ENCODE measurements at places on chromosomes 3 and 15.

GRCh38 chr3:138220242-138220641, 33.1 kb downstream of the ARMC8 start:
- peak; percentile 21 for DNase-seq

DNA sequence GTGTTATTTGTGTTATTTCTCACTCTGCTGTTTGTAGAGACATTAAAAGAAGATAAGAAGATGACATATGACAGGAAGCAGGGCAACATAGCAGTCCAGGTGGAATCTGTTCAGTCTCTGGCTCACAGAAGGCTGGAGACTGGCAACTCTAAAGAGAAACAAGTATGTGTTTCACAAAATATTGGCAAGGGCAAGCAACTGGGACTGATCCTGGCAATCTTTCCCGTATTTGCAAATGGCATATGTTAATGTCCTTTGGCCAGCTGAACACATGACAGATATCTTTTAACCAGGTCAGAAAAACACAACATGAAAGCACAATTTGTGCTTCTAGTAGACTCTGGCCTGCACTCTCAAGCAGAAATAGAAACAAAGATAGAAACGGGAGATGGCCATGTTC, 1354.1 kb upstream of the EPHA6 start:
- DNase-seq = no peak

- DNase-seq = no peak
Measured at GRCh38 chr3:71415681-71416122, 167.8 kb downstream of the FOXP1 start.

DNA sequence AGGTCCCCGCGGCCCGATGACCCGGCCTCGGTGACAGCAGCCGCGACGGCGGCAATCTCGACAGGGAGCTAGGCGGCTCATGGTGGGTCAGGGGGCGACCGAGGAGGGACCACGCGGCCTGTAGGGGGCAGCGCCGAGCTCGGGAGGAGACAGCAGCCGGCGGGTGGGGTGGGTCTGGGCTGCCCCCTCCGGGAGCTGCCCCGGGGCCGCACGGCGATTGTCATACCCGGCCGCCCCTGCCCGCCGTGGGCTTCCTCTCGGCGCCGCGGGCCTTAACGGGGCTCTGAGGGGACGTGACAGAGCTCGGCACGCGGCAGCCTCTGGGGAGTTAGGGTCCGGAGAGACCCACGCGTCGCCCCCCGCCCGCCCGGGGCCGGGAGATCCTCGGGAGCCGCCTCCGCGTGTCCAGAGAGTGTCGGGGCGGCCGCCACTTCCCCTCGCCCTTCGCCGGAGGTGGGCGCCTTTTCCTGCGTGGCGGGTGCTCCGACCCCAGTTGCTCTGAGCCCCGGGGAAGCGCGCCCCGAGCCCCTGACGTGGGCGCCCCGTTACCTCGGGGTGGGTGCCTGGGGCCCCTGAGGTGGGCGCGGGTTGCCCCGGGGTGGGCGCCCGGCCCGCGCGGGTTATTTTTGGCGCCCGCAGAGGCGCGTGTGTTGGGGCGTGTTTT, 539 bp upstream of the PLCL2 start:
- DNase-seq = peak; percentile 78

DNA sequence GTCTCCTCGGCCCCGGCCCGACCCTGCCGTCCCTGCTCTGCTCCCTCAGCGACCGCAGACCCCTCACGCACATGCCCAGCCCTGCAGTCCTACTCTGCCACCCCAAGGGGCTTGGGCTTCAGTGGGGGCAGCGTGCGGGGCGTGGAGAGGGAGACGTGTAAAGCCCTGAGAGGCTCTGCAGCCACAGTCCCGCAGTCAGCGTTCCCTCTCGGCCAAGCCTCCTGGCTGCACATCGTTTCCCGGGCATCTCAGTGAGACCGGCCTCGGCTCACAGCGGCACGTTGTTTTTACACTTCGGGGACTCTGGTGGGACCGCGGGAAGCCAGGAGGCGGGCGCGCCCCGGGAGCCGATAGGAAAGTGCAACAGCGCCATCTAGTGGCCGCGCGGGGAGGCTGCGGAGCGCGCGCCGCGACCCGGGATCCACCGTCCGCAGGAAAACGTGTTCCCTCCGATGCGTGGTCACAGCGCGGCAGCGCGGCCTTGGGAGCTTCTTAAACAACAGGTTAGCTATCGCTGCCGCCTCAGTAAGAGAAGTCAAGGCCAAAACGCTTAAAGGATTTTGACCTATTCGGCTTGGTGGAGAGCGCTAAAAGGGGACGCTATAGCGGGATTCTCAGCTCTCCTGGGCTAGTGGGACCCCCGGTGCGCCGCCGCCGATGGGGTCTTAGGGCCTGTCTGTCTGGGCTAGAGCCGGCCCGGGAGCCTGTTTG, 226.8 kb upstream of the IGF1R start:
- DNase-seq = peak; percentile 67

Measured in mesendoderm (in vitro differentiated cells).